ENCODE measurements at places on chromosomes 7 and 10.

DNA sequence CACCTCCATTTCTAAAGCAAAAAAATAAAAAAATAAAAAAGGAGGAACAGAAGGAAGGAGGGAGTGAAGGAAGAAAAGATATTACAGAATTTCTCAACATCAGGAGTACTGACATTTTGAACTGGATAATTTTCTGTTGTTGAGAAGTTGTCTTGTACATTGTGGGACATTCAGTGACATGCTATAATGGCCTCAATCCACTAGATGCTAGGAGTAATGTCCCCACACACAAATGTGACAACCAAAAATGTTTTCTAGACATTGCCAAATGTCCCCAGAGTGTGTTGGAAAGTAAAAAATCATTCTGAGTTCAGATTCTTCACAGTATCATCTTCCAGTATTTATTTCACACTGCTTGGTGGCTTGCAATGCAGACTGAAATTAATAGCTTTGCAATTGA is 6.5 kb downstream of the ZNF438 start:
- no peak for DNase-seq

DNA sequence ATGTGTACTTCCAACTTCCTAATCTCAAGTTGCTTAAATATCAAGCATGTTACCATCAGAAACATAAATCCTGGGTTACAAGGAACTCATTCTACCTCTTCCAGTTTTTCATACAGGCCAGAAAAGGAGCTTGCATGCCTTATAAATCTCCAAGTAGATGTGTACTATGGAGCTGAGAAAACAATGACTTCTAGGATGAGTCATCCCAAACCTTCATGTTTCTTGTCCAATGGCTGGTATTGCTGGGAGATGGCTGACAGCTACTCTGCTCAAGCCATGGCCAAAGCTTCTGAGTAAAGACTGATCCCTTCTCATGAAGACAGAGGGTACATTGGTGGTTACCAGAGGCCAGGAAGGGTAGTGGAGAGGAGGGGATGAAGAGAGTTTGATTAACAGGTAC is 8.6 kb downstream of the RAPGEF5 start:
- DNase-seq, result no peak

DNA sequence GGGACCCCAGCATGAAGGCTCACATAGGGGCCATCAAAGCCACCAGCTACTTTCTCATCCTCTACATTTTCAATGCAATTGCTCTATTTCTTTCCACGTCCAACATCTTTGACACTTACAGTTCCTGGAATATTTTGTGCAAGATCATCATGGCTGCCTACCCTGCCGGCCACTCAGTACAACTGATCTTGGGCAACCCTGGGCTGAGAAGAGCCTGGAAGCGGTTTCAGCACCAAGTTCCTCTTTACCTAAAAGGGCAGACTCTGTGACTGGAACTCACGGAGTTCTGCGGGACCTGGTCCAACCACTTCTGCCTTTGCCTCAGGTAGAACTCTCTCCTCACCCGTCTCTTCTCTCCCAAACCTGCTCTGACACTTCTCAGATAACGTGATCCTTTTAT is 945 bp downstream of the TAS2R40 start:
- no peak for DNase-seq

DNA sequence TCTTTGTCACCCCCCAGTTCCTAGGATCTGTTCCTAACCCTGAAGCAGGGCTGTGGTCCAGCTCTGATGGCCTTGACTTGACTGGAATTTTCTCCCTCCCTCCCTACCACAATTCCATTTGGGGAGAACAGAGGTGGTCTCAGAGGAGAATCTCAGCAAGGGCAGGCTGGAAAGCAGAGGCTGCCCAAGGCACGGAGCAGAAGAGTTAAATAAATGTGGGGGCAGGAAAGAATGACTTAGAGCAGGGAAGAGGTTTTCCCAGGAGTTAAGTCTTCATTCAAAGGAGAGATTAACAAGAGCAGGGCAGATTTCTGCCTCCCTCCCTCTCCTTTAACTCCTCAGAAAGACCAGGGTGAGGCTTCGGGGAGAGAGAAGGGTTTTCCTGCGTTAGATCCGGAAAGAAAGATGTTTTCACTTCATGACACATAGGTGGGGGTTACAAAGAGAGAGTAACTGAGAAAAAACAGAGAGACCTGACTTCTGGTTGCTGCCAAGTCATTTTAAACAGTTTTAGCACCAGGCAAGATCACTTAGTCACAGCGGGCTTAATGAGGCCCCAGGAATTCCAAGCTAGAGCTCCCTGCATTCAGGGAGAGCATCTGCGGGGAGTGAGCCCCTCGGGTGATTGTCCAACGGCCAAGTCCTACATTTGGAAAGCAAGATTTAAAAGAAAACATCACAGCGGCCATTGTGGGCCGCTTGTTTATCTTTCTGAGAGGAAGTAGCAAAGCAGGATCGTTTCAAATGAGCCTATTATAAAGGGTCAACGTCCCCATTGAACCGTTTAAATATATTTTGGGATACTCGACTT is 78.7 kb downstream of the ARHGAP22 start:
- DNase-seq, result no peak

- no peak for DNase-seq
These were observed 55.4 kb upstream of the MKRN1 start for GRCh38 chr7:140534743-140535142.

GRCh38 chr7:81268551-81268950 is 349.7 kb upstream of the SEMA3C start:
- DNase-seq, result no peak

GRCh38 chr10:89942217-89942616 is 240.8 kb downstream of the KIF20B start:
- DNase-seq, result no peak

GRCh38 chr7:6168477-6168868 is 104.0 kb downstream of the CYTH3 start:
- DNase-seq, result no peak

GRCh38 chr10:33550811-33551210 is 216.3 kb upstream of the NRP1 start:
- no peak for DNase-seq

DNA sequence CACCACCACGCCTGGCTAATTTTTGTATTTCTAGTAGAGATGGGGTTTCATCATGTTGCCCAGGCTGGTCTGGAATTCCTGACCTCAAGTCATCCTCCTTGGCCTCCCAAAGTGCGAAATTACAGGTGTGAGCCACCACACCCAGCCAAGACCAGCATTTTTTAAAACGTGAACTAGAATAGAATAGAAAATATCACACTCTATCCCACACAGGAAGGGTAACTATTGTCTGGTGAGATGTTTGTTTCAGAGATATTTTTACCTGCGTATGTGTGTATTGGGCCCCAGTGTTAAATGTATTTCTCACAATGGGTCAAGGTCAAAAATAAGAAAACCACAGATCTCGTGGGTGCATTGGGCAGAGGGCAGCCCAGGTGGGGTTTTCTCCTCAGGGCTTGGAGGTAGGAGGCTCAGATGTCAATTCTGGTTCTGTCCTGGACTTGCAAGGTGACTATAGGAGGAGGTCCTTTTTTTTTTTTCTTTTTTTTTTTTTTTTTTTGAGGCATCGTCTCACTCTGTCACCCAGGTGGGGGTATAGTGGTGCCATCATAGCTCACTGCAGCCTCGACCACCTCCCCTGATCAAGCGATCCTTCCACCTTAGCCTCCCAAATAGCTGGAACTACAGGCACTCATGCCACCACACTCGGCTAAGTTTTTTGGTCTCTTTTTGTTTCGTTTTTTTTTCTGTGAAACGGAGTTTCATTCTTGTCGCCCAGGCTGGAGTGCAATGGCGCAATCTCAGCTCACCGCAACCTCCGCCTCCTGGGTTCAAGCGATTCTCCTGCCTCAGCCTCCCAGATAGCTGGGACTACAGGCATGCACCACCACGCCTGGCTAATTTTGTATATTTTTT is 19.0 kb downstream of the SH2B2 start:
- no peak for DNase-seq

DNA sequence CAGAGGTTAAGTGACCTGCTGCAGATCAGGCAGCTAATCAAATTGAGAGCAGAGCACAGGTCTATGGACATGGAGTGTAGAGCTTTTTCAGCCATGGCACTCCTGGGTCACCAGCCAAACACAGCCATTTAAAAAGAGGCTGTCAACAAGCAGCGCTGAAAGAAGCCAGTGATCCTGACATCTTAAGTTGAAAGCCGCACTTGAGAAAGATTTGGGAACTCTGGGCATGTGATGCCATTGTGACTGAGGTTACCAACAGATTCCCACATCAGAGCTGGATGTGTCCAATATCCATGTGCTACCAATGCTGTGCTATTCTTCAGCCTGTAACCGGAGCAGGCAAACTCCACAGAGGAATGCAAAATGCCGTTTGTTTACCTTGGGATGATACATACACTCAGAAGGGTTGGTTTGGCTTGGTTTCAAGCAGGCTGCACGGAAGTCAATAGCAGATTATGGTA is 56.2 kb upstream of the ABLIM1 start:
- DNase-seq, result no peak

DNA sequence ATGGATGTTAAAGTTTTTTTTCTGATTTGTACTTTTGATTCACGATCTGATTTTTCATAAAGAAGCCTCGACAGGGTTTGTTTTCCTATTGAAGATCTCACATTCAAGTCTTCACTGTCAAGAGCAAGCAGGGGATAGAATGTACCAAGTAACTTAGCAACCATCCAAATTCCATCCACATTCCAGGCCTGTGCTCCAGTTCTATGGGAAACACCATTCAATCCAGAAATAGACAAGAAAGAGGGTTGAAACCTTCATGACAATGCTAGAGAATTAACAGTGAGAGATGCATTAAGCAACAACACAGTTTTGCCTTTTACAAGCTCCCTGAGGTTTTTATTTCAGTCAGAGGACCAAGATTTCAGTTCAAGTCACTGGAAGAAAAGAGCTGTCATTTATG is 300.2 kb downstream of the NEBL start:
- DNase-seq, result no peak

- no peak for DNase-seq
These were observed 192.2 kb downstream of the PRKG1 start for GRCh38 chr10:51266496-51266895.

- no peak for DNase-seq
These were observed 73.3 kb downstream of the NRF1 start for GRCh38 chr7:129684777-129685176.

DNA sequence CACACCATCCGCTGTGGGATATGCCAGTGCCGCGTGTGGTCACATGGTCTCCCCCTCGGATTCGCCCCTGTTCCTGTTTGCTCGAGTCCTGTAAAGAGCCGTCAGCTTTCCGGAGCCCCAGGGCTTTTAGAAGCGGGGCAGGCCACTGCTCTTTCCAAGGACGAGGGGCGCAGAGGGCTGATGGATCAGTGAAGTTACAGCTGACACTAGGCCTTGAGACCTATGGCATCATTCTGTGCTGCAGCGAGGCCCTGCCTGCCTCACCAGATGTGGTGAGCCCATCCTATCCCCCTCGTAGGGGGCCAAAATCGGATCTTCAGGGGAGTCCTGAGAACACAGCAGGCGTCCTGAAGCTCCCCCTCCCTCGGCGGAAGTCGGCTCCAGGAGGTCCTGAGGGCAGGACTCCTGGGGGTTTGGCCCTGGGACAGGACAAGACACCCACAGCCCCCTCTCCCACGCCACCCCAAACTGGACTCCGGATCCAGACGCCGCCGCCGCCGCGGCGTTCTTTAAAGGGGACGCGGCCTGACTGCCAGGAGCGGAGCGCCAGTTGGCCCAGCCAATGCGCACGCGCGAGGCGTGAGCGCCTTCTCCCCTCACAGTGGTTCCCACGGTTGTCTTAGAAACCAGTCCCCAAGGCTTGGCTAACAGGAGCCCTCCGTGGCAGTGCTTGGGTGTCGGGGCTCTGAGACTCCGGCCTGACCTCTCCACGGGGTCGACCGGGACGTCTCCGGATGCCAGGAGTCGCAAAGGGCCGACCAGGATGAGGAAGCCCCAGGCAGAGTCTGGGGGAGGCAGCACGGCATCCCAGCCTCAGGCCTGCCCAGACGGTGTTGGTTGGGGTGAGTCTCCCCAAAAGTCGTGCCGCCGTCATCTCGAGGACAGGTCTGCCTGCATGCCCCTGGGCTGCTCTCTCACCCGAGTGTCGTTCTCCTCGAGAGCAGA is 371.7 kb downstream of the ZNF716 start:
- no peak for DNase-seq

DNA sequence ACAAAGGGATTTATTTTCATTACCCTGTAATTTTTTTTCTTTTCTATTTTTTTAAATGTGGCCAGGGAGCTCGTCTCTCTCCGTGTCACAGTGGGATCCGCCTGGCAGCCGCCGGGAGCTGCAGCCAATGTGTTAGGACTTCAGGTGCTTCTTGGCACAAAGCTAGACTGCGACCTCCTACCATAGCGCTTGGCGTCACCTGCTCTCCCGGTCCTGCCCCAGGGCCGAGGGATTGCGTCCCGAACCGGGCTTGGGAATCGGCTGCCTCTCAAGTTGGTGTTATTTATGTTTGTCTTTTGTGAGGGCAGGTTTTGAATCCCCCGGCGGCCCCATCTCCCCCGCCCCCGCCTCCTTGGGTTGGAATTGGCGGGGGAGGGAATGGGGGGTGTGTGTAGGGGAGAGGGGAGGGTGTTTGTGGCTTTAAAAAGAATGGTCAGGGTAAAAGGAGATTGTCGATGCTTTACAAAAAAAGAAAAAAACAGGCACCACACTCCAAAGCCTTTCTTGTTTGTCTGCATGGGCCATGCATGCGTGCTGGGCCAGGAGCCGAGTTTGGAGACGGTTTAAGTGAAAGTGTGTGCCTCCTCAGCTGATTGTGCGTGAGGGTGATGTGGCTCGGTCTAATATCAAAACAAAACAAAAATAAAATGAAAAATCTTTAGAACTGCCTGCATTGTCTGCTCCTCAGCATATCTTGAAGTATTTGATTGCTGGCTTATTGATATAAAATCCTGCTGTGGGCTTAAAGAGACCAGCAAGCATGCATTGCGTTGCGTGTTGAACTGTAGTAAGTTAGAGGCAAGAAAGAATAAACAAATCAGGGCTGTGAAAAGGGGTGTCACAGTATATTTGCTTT is 1.2 kb downstream of the PPP1R9A start:
- DNase-seq, result no peak

DNA sequence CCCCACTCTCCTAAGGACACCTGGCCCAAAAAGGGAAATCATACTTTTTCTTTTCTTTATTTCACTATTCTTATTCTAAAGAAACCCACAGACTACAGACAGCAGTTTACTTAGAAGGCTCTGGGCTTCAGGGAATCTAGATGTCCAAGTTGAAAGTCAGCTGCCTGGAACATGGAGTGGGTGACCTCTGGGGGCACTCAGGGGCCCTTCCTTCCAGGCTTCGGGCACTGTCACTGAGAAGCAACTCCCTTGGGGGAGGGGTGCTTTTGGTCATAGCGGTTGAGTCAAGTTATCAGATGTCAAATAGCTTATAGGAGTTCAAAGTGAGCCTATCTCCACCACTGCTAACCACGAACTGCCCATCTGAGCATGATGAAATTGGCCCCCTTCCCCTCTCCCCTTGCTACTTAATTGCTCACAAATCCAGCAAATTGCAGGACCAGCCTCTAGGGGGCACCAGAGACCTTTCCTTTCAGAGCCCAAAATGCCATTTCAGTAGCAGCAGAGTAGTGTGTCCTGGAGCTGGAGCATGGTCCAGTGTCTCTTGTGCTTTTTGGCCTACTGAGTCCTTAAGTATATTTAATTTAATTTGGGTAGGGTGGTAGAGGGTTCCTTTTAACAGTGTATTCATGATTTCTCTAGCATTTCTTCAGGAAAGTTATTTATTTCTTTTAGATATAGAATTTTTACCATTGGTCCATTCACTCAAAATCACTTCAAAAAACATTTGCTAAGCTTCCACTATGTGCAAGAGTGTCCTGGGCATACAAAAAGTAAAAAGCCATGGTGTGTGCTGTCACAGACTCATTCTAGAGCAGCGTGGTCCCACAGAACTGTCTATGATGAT is 463.8 kb downstream of the KCNMA1 start:
- DNase-seq, result peak; percentile 22

All from activated CD4-positive, alpha-beta T cell treated with anti-CD3 and anti-CD28 coated beads for 1 hour (primary cell).